ENCODE measurements at places on chromosomes 4 and X. TPM values are rescaled to one million over a fixed set of nuclear protein-coding genes. Genes with fewer than 3 reads are reported as not detected.

DNA sequence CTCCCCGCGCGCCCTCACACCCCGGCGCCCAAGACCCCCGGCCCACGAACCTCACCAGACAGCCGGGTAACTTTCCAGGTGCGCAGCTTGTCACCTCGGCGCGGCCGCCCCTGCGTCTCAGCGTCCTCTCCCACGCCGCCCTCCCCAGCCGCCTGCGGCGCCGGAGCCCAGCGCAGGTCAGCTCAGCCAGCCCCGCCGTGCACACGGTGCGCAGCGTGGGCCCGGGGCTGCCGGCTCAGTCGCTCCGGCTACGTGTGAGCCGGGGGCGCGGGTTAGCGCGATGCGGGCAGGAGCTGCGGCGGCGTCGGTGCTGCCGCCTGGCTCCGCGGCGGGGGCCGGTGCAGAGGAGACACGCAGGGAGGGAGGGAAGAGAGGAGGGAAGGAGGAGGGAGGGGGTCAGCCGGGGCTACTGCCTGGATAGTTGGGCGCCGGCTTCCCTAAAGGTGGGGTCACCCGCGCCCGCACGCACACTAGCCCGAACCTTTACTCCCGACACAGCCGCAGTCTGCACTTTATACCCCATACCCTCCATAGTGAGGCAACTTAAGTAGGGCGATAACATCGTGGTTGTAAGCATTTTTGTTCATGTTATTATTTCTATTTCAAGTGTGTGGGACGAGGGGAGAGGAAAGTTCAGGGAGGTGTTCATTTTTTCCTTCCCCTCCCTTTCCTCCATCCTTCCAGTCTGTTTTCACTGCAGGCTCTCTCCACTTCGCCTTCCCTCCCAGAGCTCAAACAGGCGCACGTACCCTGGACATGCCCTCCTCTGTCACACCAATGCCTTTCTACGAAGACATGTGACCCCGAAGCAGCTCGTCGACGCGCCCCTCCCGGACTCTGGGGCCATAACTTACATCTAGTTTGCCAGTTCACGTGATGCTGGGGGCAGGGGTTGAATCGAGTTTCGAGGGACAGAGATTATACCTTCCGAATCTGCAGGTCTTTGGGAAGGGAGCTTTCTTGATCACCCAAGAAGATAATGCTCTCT is at the start of gene PRKG2:
Gene PRKG2 (minus strand): TSS at position 342 of the 988 bp plus-strand sequence. CDS start 10,175 bp downstream, outside the sequence.
- peaks cover 6% of the 10 kb centered on the region for H3K4me1 ChIP-seq
- peak; percentile 4 for DNase-seq
- peaks cover 41% of the 10 kb centered on the region for H3K27me3 ChIP-seq
- H3K36me3 ChIP-seq: no peaks in the 10 kb centered on the region
- H3K4me3 ChIP-seq: peak within 1 kb of the TSS; percentile 66

DNA sequence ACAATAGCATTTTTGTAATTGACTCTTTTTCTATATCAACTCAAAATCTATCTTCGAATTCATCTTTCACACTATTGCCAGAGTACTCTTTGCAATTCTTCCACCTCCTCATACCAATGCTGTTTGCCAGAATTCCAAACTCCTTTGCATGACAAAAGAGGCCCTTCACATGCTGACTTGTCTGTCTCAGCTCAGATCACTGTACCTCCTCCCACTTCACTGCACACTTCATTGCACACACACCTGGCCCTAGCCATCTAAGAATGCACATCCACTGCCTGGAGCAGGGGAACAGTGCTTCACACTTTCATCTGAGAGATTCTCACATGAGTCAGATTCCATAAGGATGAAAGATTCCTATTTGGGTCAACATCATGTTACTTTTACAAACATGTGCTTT is 56.5 kb downstream of the PRDM5 start:
- no peaks in the 10 kb centered on the region for H3K36me3 ChIP-seq
- H3K4me3 ChIP-seq: no peak overlapping the region
- no peaks in the 10 kb centered on the region for H3K27me3 ChIP-seq
- DNase-seq: no peak
- no peak overlapping the region for H3K27ac ChIP-seq

Gene KLHL13
- total RNA-seq: 1.3 TPM

DNA sequence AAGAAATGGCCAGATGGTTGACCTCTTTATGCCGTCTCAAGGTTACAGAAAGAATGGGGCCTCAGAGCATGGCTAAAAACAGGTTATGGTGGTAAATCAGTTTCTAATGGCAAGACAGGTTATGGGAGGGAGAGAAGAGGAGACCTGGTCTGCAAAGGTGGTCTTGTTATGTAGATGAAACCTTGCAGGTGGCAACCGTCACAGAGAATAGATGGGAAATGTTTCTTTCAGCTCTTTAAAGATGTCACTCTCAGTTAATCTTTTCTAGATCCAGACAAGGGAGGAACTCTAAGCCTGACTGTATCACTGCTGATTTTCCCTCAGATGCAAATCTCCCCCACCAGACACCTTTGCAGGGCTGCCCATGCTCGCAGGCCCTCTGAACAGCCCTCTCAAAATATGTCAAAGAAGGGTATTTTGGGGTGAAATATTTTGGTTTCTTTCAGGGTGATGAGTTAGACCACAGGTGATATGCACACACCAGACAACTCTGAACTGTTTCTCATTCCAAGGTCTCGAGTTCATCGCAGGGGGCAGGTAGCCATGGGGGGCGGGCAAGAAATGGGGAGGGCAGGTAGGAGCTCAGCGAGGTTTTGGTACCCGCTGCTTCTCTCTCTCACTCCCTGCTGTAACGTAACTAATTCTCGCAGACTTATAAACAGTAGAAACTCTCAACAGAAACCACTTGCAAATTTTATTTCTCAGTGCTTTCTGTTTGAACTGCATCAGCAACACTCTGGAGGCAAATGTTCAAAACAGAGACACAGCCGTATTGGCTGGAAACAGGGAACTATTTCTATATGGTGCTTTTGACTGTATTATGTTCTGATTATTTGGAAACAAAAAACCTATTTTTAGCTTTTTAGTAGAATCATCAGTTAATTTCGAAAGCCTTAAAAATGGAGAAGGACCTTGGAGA is 32.4 kb downstream of the CASP3 start:
- peak overlapping the region; percentile 72 for H3K27ac ChIP-seq
- peaks cover 3% of the 10 kb centered on the region for H3K36me3 ChIP-seq
- no peak overlapping the region for H3K4me3 ChIP-seq
- DNase-seq: no peak

DNA sequence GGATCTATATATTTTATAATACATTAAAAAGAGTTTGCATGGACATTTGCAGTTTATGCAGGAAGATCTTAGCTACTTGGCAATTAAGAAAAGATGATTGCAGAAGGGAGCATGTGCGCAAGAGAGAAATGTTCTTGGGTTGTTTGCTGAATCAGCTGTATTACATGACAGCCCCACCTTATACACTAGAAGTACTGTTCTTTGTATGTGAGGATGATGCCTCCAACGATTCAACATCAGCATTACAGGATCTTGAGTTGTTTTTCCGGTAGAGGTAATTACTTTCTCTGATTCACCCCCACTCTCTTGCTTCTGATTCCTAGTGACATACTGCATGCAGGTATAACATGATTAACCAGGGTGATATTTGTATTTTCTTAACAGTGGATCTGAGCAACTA is 140.8 kb downstream of the PCDH7 start:
- H3K4me3 ChIP-seq: no peak overlapping the region
- H3K27ac ChIP-seq: no peak overlapping the region
- no peaks in the 10 kb centered on the region for H3K27me3 ChIP-seq
- DNase-seq: no peak
- H3K36me3 ChIP-seq: no peaks in the 10 kb centered on the region

GRCh38 chrX:45309096-45309495 is 108.4 kb upstream of the DIPK2B start:
- no peaks in the 10 kb centered on the region for H3K36me3 ChIP-seq
- no peak for DNase-seq

Gene RS1
- total RNA-seq: not detected

All from activated T-cell treated with anti-CD3 and anti-CD28 coated beads, Interleukin-2, amount 50 U/mL, for 72 hours (primary cell).